SJSA1 (cell line): ENCODE measurements at places on chromosomes 2 and 18.
A peak's percentile ranks its signal among the peaks of the same experiment; 100 is the strongest.

DNA sequence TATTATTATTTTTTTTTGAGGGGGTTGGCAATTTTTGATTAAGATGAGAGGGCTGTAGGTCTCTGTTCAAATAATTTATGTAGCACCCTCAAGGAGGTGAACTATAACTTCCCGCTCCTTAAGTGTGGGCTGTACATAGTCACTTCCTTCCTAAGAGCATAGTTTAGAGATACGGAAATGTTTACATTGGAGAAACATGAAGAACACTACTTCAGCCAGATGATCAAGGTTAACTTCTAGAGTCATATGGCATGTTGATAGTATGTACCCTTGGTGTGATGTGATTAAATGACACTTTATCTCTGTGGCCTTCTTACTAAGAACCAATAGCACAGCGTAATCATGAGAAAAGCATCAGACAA is 93.7 kb downstream of the MIB1 start:
- DNase-seq: no peak

DNA sequence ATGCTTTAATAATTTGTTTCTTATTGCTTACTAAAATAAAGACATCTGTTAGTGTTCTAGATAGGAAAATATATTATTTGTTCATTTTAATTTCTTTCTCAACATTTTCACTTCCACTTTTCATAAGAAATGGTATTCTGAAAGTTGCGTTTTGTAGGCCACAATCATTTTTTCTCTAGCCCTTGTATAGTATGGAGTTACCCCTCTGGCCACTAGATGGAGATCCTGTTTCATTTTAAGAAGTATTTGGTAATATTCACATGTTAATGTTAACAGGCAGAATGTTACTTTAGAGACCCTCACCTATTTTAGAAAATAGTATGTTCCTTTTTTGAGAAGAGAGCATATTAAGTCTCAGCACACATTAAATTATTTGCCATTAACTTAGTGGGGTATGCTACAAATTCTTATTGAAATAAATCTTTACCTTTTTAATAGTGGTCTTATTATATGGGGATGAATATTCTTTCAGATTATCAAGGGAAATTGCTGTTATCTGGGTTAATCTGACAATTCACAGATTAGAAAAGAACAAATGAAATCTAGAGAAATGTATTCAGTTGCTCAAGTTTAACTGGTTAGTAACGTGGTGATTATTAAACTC is 73.9 kb upstream of the TTC27 start:
- peak; percentile 21 for DNase-seq

DNA sequence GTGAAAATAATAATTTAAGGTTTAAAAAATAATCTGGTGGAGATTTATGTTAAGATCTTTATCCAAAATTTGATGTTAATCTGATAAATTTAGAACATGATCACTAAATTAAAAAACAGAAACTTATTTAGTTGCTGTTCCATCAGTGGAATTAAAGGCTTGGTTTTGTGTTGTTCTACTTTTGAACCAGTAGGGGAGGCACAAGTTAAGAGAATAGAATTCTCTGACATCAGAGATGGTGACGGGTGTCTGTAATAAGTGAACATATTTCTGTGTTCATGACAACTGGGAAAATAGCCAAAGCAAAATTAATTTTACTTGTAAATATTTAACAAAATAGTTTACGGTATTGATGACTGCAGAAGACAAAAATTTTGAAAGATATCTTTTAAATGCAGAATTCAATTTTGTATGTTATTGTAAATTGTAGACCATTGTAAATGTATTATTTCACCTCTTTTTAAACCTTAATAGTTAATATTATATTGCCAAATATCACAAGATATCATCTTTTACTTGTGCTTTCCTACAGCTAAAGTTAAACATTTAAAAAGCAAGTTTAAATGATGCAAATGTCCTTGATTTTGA is 106.0 kb downstream of the UBR3 start:
- DNase-seq: no peak

DNA sequence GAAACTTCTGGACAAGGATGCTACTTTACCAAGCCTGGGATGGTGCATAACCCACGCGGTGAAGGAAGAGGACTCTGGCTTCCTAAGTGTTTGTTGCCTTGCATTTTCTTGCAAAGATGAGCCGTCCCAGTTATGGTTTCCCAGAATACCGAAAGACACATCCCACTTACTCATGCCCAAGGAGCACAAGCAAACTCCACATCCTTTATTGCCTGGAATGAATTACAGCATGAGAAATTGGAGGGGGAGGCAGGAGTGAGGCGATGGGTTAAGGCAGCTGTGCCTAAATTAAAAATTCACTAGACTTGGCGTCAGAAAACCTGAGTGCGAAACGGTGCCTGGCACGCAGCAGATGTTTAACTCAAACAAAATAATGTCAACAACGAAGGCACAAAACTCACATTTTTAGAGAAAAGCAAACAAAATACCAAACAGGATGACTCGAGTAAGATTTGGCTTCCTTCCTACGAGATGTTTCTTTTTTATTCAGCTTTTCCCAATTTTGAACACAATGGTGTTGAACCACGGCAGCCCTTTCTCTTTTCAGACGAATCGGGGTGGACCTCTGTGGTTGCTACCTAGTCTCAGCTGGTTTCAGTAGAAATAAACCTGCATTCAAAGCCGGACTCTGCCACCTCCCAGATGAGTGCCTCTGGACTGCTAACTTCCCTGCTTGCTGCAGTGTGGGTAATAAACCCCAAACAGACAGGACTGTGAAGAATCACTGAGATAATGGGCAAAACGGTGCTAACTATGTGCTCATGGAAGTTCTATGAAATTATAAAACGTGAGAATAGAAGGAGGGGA is 100.3 kb upstream of the NCK2 start:
- peak; percentile 86 for DNase-seq

GRCh38 chr2:152335016-152335725 is at the start of gene FMNL2:
TSS of gene FMNL2 (plus strand) at chr2:152335174.
- DNase-seq: peak; percentile 82

GRCh38 chr2:40332191-40332826 is 119.6 kb downstream of the SLC8A1 start:
- no peak for DNase-seq

DNA sequence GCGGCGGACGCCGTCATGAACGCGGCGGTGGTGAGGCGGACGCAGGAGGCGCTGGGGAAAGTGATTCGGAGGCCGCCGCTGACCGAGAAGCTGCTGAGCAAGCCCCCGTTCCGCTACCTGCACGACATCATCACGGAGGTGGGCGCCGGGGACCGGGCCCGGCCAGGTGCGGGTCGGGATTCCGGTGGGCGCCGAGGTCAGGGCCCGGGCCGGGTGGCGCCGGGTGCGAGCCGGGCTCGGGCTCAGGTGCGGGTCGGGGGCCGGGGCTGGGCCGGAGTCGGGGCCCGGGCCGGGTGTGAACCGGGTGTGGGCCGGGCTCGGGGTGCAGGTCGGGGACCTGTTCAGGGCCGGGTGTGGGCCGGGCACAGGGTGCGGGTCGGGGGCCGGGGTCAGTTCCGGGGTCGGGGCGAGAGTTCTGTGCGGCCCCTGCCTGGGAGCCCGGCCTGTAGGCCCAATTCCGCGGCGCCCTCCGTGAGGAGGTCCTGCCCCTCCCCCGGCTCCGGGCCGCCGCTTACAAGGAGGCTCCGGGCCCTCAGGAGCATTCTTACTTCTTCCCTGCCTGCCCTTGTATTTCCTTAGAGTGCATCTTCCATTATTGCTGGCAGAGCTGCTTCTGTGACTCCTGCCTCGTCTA is 447 bp downstream of the TRAF3IP1 start:
- no peak for DNase-seq

- DNase-seq: no peak
Observed at GRCh38 chr2:233435436-233436190, 81.3 kb downstream of the DGKD start.

GRCh38 chr2:187372213-187372612 is 75.8 kb downstream of the CALCRL start:
- no peak for DNase-seq

DNA sequence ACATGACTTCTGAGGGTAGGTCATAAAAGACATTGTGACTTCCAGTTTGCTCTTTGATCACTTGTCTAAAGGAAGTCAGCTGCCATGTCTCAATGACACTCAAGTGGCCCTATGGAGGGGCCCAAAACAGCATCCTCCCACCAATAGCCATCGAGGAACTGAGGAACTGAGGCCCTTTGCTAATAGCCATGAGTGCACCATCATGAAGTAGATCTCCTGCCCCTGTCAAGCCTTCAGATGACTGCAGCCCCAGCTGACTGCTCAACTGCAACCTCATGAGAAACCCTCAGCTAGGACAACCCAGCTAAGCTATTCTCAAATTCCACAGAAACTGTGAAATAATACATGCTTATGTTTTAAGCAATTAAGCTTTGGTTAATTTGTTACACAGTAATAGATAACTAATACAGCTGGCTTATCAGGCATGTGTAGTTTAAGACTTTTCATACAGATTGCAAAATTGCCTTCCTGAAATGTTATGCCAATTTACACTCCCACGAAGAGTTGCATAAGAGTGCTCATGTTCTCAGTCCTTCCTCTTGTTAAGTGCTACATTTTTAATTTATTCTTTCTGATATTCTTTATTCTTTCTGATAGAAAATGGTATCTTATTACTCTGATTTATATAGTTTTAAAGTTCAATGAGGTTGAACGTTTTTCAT is 105.6 kb upstream of the NDUFV2 start:
- no peak for DNase-seq

GRCh38 chr2:238119756-238120462 is 18.6 kb upstream of the KLHL30 start:
- no peak for DNase-seq

GRCh38 chr2:178114462-178114861 is 2.2 kb downstream of the RBM45 start:
- DNase-seq: no peak

- no peak for DNase-seq
Observed at GRCh38 chr2:69535817-69536241, 98.6 kb upstream of the NFU1 start.

GRCh38 chr2:142130111-142131009 is 456 bp downstream of the LRP1B start:
- DNase-seq: peak; percentile 40

DNA sequence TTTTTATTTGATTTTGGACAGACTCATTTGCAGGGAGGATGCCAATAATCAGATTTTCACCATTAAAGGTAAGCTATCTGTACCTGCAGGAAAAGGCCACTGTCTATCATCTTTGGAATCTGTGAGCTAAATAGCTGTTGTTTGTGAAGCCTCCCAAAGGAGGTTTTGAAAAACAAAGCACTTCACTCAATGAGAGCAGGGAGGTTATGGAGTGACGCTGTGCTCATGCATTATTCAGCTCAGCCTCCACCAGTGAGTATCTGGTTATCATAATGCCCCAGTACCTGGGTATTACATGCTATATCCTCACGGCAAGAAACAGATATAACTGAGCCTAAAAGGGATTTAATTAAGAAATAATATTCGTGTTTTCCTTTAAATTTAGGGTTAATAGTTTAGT is 189.6 kb upstream of the PIK3C3 start:
- DNase-seq: no peak

DNA sequence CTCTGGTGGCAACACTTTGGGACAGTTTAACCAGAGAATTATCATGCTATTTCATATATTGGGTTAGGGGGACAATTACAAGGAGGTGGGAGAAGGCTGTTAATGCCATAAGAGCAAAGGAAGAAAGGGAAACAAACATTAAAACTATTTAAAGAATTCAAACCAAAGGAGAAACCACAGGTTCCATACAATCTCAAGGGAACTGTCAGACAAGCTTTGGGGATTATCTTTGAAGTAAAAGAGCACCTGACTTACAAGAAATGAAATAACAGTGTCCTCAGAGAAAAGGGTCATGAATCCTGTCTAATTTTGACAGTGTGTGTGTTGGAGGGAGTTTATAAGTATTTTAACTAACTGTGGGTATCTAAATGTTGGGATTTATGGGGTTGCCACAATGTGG is 44.4 kb downstream of the CERS6 start:
- peak; percentile 10 for DNase-seq

DNA sequence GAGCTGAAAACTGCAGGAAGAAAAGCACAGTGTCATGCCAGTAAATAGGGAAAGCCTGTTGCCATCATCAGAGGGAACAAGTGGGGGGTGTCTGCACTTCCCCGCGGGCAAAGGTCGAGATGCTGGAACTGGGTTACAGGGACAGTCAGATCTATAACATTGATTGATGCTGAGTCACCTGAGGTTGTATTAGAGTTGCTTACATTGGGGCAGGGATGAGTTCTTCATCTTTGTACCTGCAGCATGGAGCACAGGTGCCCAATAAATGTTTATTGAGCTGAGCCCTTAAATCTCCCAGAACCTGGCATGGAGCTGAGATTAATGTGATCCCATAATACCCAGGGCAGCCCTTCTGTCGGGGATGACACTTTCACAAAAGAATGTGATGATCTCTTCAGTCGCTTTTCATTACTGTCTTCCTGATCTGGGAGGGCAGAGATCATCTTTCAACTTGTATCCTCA is 5.9 kb upstream of the RNF152 start:
- no peak for DNase-seq

- no peak for DNase-seq
Observed at GRCh38 chr2:37686792-37687526, 15.5 kb upstream of the CDC42EP3 start.

DNA sequence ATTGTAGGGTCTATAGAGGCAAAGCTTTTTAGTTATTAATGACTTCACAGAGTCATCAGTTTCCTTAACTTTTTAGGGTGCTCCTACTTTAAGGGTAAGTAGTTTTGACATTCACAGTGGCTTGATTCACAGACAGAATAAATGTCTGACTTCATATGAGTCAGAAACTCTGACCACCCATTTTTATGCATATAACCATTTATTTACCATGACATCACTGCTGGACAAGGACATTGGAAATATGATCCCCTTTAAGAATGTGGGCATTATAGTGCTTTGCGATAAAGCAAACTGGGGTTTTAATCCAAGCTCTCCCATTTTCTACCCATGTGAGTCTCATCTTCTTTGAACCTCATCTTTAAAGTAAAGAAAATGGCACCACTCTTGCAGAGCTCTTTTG is 162.0 kb upstream of the MC4R start:
- DNase-seq: no peak

DNA sequence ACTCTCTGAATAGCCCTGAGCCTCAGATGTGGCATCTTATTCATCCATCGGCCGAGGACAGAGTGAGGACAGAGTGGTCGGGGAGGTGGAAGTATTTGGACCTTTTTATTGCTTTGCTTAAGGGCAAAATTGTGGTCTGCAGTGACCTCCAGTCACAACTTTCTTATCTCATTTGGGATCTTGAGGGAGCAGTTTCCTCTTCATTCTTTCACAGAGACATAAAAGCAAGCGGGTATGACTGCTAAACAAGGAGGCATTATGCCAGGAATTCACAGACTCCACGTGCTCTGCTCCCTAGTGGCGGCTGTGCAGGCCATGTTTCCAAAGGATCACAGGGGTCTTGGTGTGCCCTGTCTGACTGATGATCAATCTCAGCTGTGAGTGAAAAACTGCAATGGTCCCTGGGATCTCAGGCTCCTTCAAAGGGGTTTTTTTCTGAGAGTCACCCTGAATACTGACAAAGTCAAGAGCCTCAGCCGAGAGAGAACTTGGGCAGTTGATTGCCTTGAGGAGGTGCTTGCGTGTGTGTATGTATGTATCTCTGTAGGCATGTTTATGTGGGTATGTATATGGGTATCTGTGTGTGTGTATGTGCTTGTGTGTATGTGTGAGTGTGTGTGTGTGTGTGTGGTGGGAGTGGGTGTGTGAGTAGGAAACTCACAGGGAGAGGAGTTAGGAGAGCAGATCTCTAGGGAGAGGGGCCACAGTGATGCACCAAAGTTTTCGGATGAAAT is 47.7 kb downstream of the RAPGEF4 start:
- peak; percentile 86 for DNase-seq
